Spinal cord (tissue), 10 donors: ENCODE measurements at places on chromosomes 7 and 10.

DNA sequence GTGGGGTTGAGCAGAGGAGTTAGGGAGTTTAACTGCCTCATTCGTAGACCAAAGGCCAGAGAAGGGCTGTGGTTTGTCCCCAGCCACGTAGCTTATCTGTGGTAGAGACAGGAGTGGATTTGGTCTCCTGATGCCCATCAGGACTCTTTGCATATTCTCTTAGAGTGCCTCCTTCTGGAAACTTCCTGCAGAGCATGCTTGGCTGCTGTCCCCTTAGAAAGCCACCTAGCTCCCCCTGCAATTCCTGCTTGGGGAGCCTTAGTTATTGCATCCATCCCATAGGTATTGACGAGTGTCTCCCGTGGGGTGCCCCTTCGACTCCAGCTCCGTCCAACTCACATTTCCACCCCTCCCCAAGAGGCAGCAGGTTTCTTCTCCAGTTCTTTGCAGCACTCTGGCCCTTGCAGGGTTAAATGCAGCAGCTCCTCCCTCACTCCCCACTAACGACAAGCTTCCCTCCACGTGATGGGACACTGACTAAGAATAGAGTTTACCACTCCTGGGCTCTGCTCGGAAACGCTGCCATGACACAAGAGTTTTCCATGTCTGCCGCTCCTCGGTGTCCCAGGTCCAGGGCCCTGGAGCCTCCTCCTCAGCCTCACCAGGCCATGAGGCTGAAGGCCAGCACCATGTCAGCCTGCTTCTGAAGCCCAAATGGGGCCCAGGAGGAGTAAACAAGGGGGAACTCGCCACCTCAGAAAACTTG is 147.8 kb upstream of the UNC5B start:
- DNase-seq: no peak

- no peak for DNase-seq
These were observed 382 bp upstream of the MBLAC1 start for GRCh38 chr7:100126239-100126930.

DNA sequence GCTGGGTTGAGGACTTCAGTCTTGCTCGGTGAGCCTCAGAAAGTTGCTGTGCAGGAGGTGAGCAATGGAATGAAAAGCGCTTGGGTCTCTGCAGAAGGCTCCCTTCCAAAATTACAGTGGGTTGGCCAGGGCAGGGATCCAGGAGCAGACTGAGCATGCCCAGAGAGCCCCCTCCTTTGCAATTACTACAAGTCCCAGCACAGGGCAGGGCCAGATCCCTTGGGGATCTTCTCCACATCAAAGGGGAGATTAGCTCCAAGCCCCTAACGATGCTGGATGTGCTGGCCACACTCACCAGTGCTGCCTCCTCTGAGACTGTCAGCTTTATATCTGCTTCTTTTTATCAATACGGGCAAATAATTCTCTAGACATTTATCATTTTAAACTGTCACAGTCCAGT is 337.5 kb downstream of the RPS24 start:
- DNase-seq: no peak

GRCh38 chr7:151051108-151051507 is 2.8 kb downstream of the ASIC3 start:
- DNase-seq: peak; percentile 17

GRCh38 chr7:153423210-153423590 is 629.0 kb upstream of the DPP6 start:
- peak; percentile 57 for DNase-seq

- DNase-seq: peak; percentile 44
These were observed 6.4 kb upstream of the TSPAN12 start for GRCh38 chr7:120864141-120864900.

DNA sequence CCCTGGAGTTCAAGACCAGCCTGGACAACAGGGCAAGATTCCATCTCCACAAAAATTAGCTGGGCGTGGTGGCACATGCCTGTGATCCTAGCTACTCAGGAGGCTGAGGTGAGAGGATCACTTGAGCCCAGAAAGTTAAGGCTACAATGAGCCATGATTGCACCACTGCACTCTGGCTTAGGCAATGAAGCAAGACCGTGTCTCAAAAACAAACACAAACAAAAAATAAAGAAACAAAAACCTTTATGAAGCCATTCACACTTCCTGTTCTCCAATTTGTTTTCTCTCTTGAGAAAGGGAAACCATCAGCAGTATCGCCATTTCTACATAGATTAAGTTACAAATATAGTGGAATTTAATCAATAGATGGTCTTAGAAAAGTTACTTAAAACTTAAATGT is 19.8 kb downstream of the YME1L1 start:
- DNase-seq: no peak

DNA sequence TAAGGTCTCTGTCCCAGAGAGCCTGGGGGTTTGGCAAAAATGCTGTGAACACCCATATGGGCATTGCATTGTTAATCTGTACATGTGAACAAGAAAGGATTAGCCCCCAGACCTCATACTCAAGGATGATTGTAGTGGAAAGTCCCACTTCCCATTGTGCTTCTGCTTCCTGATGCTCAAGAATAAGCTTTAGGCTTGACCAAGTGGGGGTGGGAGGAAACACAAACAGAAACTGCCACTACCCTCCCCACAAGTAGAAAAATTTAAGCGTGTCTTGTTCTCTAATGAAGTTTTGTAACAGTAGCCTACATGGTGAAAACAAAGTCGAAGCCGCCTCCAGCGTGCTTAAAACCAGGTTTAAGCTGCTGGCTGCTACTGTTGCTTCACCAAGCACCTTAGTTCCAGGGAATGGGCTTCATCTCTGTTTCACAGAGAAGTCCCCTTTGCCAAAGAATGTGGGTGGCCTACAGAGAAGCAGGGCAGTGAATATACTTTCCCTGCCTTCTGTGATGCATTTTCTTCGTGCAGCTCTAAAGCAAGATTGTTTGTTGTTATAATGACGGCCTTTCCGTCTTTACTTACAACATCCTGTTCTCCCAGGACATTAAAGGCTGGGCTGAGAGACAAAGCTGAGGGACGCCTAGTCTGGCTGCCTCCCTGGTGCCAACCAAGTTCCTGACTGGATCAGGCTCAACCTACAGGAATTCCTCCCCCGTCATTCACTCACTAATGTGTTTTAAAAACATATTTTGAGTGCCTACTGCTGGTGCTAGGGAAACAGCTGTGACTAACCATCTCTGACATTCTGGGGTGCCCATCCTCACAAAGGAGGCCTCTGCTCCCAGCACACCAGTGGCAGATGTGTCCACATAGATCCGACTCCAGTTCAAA is 32.1 kb upstream of the CCSER2 start:
- DNase-seq: peak; percentile 43

- DNase-seq: peak; percentile 89
These were observed 16.2 kb upstream of the ZFAND2A start for GRCh38 chr7:1175967-1176851.

GRCh38 chr7:120180221-120180620 is 92.8 kb upstream of the KCND2 start:
- DNase-seq: no peak

GRCh38 chr10:15015451-15015850 is 28.3 kb upstream of the OLAH start:
- DNase-seq: peak; percentile 35

DNA sequence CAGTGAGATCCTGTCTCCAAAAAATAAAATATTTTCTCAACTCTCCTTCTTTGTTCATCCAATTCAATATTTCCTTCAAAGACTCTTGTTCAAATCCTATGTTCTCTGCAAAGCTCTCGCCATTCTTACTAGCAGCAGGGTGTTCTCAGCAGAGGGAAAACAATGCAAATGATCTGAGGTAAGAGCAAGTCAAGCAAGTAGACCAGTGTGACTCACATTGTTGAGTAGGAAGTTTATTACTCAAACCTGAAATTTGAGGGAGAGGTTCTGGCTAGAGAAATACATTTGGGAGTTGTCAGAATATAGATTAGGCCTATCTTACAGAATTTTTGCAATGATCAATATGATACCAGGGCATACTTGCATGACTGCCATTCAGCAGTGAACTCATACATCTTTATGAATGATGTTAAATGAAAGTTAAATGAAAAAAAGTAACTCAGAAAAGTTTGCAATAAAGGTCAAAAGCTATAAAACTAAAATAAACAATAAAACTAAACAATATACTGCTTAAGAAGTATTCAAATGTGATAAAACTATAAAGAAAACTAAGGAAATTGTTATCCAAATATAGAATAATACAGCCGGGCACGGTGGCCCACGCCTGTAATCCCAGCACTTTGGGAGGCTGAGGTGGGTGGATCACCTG is 5.8 kb downstream of the IDE start:
- no peak for DNase-seq

DNA sequence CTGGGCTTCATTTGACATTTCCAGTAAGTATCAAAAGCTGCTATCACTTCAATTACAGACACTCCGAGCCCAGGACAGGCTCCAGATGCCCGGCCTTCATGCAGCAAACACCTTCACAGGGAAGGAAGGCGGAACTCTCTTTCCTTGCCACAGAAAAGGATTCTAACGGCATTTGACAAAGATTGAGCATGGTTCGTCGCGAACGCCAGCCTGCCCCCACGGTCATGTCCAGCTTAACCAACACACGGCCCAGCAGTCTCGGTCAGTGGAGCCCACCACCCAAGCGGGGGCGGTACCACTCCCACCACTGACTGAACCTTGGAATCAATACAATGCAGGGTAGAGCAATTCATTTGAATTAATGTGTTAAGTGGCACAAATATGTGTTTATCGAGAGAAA is 607.2 kb downstream of the DNAJB6 start:
- DNase-seq: no peak

DNA sequence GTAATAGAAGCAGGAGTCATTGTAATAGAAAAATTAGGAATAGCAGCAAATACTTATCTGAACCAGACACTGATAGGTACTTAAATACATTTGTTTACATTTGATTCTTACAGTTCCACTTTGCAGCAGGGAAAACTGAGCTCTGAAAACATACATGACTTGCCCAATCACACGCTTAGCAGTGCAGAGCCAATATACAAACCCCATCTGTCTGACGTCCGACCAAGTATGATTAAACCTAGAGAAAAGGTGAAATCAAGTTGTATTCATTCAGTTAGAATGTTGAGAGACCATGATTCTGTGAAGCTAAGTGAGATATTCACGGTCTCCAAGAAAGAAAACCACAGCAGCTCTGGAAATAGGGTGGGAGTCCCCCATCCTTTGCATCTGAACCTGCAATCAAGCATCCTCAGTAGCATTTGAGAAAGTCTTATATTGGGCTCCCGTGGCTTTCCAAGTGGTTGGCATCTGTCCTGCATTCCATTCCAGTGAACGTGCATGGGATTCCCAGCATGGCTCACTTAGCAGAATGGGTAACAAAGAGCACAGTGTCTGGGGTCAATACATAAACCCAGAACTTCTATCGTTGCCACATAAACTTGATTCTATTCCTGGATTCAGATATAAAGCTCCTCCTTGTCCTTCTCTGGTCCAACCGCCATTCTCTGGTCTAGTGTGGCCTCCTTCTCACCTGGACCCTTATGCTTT is 148.7 kb upstream of the RSU1 start:
- DNase-seq: no peak

GRCh38 chr10:62414359-62414758 is 40.2 kb downstream of the ZNF365 start:
- no peak for DNase-seq

- no peak for DNase-seq
These were observed 23.6 kb downstream of the BZW2 start for GRCh38 chr7:16669581-16669980.

DNA sequence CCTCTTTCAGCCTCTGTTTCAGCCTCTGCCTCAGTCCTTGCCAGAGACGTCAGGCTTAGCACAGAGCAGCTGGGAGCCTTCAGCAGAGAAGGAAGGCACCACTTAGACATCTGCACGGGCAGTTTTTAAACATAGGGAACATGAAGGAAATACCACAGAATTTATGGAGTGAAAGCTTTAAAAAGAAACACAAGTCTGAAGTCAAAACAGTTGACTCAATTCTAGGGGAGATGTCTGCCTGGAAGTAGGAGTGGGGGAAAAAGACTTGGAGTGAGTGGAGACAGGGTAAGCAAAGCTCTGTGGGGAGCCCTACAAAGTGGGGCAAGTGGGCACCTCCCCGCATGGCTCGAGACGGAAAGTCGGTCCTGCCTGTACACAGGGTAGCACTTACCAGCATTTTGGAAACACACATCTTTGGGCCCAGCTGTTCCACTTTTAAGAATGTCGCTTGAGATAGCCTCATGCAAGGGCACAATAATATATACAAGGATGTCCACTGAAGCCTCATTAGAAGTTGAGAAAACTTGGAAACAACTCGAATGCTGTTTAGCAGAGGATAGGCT is 5.0 kb upstream of the TBXAS1 start:
- no peak for DNase-seq

GRCh38 chr7:40763319-40764287 is 628.8 kb downstream of the SUGCT start:
- DNase-seq: no peak

DNA sequence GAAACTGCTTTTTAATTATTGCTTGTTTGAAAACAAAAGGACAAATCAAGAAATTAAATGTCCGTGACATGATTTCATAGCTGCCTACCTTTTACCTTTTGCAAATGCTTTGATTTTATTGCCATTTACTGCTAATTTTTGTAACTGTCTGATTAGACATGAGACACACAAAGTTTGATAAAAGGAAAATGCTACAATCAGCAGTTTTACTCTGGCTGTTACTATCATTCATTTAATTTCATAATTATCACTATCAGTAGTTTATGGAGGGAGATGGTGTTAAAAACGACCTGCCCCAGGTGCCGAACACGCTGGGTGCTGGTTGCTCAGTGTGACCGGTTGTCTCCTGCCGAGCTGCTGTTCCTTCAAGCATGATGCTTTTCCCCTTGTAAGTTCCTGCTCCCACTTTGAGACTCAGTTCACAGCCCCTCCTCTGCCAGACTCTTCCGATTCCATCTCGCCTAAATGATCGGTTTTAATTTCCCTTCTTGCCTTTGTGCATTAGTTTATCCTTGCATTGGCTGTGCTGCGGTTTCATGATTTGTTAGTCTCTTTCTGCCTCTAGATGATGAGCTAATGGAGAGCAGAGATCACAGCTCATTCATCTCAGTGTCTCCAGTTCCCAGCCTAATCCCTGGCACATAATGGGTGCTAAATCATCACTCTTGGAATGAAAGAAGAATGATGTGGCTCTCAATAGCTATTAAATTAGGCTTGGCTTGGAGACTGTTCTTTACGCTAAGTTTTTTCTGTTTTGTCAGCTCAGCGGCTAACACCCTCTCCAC is 110.6 kb downstream of the PFKFB3 start:
- no peak for DNase-seq

GRCh38 chr10:58479045-58479444 is 33.6 kb upstream of the BICC1 start:
- DNase-seq: no peak

GRCh38 chr7:98211221-98211675 is at the start of gene BHLHA15:
BHLHA15 (plus strand) TSS chr7:98211439; CDS start chr7:98212310, 871 bp downstream.
- DNase-seq: no peak

DNA sequence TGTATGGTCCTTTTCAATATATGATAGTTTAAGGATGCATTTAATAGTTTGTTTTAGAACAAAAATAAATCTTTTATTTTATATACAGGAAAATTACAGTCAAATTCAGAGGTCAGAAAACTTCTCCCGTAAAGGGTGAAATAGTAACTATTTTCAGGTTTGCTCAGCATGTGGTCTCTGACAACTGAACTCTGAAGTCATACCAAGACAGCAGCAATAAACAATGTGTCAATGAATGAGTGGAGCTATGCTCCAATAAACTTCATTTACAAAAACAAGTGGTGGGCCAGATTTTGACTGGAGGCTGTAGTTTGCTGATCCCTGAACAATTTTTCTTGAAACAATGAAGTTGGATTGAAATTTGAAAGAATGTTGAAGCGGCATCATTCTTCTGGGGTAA is 123.6 kb downstream of the ZNF248 start:
- no peak for DNase-seq

GRCh38 chr10:11115337-11115736 is 97.7 kb downstream of the CELF2 start:
- no peak for DNase-seq
